MM.1S (cell line): ENCODE measurements at places on chromosomes 12 and 14.

GRCh38 chr12:117330441-117331113 lies 30.8 kb downstream of the NOS1 start:
- no peak for DNase-seq

DNA sequence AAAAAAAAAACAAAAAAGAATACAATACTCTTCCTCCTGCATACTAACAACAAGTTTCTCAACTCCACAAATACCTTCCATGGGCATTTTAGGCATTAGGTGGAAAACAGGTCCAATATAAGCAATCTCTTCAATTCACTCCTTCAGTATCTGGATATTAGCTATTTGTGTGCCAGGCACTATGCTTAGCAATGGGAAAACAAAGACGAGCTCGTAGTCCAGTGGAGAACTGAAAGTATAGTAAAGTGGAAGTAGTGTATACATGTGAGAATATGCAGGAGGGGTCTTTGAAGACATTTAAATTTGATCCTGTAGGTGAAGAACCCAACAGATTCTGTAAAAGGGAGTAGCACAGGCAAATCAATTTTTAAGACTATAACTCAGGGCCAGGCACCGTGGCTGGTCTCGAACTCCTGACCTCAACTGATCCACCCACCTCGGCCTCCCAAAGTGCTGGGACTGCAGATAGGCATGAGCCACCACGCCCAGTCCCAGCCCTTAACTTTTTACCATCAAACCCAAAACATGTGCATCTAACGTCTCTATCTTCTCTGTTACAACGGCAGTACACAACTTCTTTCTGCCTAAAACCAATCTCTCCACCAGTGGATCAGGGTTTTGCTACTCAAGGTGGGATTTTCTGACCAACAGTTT lies 10.6 kb downstream of the HECTD1 start:
- DNase-seq, result no peak

DNA sequence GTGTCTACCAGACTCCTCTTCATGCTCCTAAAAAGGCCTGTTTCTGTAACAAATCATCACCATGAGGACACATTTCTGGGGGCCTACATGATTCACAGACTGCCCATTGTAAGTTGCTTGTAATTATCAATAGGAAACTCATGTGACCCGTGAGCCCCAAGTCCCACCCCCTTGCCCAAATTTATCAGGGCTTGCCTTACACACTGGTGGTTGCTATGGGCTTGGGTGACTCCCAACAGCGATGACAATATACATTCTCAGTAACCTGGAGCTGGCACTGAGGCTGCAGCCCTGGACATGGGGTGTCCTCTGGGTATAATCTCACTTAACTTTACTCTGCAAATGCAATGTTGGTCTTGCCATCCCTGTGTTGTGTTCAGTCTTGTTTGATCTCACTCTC lies 149.2 kb downstream of the NRXN3 start:
- no peak for DNase-seq

DNA sequence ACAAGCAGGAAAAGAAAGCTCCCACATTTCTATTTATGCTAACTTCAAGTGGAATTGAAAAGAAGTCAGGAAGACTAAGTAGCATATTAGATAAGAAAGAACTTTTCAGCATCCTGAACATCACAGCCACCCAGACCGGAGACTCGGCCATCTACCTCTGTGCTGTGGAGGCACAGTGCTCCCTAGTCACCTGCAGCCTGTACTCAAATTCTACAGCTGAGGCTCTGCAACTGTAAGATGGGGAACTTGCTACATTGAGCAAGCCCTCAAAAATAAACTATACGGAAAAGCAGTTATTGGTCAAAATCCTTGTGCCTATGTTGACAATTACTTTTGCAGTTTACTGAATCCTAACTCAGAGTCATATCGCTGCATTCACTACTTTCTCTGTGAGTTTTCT lies 361.9 kb downstream of the DAD1 start:
- no peak for DNase-seq

DNA sequence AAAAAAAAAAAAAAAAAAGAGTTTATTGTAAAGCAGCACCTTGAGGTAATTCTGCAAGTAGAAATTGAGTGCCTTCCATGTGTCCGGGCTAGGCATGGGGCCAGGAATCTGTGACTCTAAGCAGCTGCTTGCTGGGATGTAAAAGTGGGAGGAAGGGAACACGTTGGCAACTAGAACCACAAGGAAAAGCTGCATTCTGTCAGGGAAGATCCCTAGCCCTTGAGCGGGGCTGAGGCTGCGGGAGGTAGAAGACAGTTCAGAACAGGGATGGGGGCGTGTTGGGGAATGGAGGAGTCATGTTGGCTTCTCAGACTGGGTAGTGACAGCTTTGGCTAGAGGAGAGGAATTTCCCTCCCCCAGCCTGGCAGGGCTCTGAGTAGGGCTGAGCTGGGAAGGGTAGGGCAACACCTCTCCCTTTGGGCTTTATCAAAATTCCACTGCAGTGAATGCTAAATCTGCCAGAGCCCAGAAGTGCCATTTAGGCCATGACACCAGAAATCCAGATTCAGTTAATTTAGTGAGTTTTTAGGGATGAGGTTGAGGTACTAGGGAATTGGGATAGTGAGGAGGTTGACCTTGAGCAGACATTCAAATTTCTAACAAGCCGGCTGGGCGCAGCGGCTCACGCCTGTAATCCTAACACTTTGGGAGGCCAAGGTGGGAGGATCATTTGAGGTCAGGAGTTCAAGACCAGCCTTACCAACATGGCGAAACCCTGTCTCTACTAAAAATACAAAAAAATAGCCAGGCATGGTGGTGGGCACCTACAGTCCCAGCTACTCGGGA lies 3.4 kb upstream of the TRAFD1 start:
- no peak for DNase-seq

DNA sequence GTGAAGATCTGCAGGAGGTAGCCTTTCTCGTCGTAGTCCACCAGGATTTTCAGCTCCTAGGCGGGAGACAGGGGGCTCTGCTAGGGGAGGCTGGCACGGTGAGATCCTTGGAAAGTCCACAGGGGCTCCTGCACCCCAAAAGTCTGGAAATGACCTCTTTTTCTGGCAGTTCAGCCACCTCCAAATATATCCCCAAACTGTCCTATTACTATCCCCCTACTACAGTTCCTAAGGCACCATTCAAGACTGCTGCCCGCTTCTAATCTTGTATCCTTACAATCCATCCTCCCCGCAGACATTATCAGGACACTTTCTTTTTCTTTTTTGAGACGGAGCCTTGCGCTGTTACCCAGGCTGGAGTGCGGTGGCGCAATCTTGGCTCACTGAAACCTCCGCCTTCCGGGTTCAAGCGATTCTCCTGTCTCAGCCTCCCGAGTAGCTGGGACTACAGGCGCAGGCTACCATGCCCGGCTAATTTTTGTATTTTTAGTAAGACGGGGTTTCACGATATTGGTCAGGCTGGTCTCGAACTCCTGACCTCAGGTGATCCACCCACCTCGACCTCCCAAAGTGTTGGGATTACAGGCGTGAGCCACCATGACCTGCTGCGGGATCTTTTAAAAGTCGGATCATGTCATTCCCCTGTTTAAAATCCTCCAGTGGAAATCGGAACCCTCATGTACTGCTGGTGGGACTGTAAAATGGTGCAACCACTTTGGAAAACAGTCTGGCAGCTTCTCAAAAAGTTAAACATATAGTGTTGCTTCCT lies 18.5 kb downstream of the HPD start:
- no peak for DNase-seq

DNA sequence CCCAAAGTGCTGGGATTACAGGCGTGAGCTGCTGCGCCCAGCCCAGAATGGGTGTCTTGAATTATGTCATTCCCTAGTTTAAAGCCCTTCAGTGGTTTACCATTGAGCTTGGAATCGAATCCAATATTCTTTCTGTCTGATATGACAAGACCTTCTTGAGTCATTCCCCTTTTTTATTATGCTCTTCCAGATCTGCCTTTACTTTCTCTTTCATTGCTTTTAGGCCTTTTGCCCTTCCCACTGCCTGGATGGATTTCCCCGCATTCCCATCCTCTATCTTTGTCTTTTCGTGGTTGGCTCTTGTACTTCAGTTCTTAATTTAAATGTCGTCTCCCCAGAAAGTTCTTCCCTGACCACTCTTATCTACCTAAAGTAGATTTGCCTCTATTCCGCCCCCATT lies 1.6 kb downstream of the TRAFD1 start:
- no peak for DNase-seq

- no peak for DNase-seq
These were observed 7.1 kb downstream of the NCOR2 start for GRCh38 chr12:124560146-124560890.

DNA sequence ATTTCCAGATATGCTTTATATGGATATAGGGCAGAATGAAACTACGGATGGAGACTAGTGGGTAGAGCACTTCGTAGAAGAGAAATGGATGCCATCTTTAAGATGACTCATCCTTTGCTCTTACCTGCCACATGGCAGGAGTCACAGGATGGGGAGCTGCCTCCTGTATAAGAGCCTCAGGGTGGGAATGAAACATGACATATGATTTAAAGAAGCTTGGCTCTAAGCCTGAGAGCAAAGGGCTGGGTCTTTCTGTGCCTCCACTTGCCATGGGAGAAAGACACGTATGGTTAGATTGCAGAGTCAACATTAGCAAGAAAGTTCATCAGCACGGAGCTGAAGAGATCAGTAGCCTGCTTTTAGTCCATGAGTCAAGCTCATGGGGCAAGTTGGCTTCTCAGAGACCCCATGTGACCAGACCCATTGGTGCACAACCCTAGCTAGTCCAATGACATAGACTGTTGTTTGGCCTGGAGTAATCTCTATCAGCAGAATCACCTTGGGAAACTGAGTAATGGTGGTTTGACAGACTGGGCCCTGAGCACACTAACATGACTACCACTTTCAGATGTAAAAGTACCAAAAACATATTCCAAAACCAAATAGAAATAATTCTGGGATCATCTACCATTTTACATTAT lies 38.1 kb upstream of the IL22 start:
- DNase-seq, result no peak

GRCh38 chr14:77043177-77043983 lies 14.9 kb upstream of the IRF2BPL start:
- no peak for DNase-seq

DNA sequence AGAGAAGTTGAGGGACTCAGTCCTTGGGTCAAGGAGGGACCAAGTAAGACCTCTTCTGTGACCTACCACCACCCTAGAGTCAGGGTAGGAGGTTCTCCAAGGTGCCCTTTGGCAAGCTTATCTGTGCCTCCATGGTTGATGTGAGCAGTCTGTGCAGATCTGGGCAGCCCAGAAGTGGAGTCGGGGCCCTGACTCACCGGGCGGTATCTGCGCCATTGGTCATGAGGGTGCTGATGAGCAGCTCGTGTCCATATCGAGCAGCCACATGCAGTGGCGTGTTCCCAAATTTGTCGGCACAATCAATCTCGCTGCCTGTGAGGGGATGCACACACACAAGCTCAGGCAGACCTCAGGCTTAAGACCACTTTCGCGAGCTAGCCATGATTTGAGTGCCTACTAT lies 5.1 kb downstream of the ANKRD52 start:
- no peak for DNase-seq

- no peak for DNase-seq
These were observed 1.7 kb downstream of the SMOC1 start for GRCh38 chr14:69880893-69881292.
